ENCODE measurements at places on chromosomes 2 and 18.
A peak's percentile ranks its signal among the peaks of the same experiment; 100 is the strongest.

GRCh38 chr18:22691946-22692710 lies 241.0 kb upstream of the RBBP8 start:
- ATAC-seq = no peak

- peak; percentile 79 for ATAC-seq
Observed at GRCh38 chr2:159066541-159067156, 98.2 kb downstream of the TANC1 start.

- ATAC-seq = peak; percentile 97
Observed at GRCh38 chr2:24304098-24304497, 56.2 kb downstream of the ITSN2 start.

DNA sequence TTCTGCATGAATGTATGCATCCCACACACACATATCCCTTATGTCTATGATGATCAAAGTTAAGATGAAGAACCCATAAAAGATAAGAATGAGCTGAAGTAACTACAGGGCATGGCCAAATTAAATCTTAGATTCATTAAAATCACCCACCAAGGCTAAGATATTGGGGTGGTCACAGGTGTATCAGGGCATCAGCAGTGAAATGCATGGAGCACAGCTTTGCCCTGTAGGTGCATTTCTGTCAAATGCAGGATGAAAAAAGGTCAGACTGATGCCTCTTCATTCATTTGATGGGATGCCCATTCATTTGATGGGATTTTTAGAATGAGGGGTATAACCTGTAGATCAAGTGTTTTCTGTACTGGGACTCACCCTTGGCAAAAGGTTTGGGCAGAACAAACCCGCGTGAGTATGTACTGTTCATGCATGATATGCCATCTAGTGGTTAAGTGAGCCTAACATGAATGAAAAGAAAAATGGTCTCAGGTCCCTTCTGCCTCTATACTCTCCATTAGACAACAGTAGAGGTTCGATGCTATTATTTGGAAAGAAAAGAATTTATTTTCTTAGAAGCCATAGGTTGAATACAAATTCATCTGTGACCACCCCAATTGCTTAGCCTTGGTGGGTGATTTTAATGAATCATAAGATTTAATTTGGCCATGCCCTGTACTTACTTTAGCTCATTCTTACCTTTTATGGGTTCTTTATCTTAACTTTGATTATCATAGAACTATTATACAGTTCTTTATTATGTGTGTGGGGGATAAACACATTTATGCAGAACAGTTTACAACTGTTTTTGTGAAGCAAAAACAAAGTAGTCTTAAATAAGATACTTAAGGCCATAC lies 43.2 kb upstream of the NOSTRIN start:
- ATAC-seq = peak; percentile 72

DNA sequence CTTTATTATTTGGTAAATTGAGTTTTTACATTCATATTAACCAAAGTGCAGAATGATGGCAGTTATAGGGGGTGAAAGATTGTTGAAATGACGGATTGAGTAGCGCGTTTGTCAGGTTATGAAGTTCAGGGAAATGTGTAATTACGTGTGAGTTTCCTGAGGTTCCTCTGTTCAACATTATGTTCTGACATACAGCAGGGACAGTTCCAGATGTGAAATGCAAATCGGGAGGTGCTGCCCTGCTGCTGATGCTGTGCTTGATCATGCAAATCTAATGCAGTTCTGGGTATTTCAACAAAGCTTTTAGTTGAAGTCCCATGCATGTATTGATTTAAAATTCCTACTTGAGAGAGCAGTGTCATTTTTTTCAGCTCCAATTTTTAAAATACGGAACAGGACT lies 57.9 kb downstream of the CDH7 start:
- no peak for ATAC-seq

GRCh38 chr2:100673691-100674485 lies 111.1 kb downstream of the PDCL3 start:
- no peak for ATAC-seq

- no peak for ATAC-seq
Observed at GRCh38 chr2:85018049-85018447, 47.1 kb downstream of the KCMF1 start.

All from esophagus mucosa (tissue), 1 donor.